ENCODE measurements at places on chromosomes 5 and 9.

DNA sequence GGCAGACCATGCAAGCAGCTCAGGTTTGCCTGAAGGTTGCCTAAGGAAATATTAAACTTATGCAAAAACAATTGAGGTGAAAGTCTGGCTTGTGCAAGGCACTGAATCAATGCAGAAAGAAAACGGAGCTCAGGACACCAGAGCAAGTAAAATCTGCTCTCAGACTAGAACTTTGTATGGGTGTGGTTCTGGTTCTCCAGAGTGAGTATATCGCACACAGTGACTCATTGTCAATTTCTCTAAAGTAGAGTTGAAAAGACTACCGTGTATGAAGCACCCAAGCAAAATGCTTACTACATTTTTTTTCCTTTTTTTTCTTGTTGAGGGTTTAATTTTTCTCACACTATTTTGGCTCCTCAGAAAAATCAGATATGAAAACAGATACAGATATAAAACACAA, 650.3 kb upstream of the CDH10 start:
- DNase-seq, result no peak

- DNase-seq, result no peak
Observed at GRCh38 chr5:153880106-153880505, 158.6 kb downstream of the FAM114A2 start.

- no peak for DNase-seq
Observed at GRCh38 chr5:159095151-159095721, 4.5 kb downstream of the EBF1 start.

DNA sequence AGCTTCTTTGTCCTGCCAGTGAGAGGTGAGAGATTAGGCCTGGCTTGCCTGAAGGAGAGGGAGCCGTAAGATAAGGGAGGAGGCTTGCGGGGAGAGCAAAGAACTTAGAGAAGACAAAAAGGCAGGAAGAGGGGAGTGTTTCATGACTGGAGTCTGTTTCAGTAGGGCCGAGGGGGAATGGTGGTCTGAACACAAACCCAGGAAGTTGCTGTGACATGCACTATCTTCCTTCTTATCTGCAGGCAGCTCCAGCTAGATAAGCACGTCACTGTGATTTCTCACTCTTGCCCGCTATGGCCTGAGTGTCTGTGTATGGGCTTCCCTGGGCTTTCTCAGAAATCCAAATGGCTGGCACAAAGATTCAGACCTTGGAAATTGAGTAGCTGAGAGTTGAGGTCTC, 307.5 kb upstream of the CLINT1 start:
- DNase-seq, result no peak

DNA sequence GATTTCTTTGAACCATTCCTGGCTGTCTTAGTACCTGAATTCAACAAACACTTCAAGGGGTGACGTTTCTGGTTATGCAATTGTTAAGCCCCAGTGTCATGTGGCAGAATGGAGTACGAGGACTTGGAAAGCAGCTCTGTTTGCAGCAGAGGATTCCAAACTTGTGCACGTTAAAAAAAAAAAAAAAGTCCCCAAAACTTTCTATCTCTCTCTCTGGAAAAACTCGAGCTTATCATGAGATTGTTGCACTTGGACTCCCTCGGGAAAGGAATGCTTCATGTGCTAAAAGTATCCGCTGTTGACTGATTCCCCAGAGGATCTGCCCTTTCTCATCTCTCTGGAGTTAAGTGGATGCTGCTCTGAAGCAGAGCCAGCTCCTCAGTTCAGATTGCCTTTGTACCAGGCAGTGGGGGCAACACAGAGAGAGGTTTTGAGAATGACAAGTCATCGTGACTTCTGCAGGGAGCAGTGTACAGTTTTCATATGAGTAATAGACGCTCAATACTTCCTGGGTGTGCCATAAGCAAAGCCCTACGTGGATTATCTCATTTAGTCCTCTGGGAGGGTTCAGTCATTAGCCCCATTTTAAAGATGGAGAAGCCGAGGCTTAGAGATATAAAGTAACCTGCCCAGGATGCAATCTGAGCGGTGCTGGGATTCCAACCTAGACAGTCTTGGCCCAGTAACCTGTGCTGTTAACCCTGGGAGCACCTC, 28.1 kb downstream of the TMOD1 start:
- DNase-seq, result no peak

- DNase-seq, result no peak
Observed at GRCh38 chr9:4973902-4974301, 11.2 kb upstream of the JAK2 start.

GRCh38 chr9:76366275-76366674, 28.0 kb downstream of the RFK start:
- DNase-seq, result no peak

DNA sequence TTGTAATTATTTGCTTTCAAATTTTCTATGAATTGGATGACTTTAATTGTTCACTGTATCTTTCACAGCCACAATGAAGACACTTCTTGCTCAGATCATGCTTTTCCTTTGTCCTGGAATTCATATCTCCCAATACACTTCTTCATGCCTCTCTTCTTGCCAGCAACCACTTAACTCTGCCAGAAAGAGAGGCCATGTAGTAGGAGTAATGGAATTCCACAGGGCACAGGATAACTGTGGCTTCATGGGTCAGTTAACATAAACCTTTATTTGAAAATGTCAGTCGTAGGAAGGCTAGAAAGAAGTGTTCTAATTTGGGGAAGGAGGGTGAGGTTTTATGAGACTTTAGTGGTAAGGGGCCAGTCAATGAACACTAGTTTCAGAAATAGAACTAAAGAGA, 190.3 kb downstream of the TMEM167A start:
- DNase-seq, result no peak

DNA sequence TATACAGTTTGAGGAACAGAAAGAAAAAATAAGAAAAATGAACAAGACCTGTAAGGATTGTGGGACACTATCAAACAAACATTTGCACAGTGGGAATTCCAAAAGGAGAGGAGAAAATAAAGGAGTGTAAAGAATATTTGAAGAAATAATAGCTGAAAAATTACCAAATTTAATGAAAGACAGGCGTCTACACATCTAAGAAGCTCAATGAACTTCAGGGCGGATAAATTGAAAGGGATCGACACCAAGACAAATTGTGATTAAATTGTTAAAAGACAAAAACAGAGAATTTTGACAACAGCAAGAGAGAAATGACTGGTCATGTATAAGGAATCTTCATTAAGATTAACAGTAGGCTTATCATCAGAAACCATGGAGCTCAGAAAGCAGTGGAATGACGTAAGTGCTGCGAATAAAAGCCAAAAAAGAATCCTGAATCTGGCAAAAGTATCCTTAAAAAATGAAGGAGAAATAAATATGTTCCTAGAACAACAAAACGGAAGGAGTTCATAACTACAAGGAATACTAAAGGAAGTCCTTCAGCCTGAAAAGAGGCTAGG, 3.5 kb upstream of the SLC38A9 start:
- DNase-seq, result no peak

DNA sequence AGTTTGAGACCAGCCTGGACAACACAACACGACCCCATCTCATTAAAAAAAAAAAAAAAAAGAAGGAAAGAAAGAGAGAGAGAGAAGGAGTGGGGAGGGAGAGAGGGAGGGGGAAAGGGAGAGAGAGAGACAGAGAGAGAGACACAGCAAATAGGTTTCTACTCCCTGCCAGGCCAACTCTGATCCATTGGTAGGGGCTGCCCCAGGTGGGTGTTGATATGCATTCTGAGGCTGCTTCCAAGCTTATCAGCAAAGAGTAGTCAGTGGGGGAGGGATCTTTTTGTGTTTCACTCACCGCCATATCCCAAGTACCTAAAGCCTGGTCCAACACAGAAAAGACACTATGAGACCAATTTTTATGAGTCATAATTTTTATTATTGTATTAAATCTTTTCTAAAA, 57.0 kb upstream of the SAP30L start:
- DNase-seq, result no peak

- DNase-seq, result no peak
Observed at GRCh38 chr9:109863961-109864360, 84.0 kb downstream of the PALM2AKAP2 start.

DNA sequence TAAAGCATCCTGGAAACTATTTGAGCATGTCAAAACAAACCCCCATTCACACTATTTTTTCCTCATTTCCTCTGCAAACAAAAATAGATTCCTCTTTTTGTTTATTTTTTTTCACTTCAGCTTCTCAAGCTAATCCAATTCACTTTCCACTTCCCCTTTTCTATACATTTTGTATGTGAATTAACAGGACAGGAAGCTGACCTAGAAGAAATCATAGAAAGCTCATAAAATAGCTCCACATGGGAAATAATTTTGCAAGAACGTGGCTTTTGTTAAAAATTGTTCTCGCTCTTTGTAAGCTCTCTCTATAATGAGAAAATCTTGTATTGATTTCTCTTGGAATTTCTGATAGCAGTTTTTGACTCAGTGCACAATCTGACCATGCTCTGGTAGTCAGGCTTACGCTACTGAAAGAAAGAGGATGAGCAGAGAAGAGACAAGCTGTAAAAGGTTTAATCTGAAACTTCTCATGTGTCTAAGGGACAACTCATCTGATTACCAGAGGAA, 215.8 kb downstream of the ADAMTS12 start:
- no peak for DNase-seq

GRCh38 chr5:139696894-139697658, 48.9 kb downstream of the CXXC5 start:
- no peak for DNase-seq

GRCh38 chr9:115115117-115115880, 2.7 kb downstream of the TNC start:
- DNase-seq, result no peak

- no peak for DNase-seq
Observed at GRCh38 chr9:134360897-134361296, 34.6 kb downstream of the RXRA start.

Data from cortex of kidney (tissue), 1 donor.